ENCODE measurements at places on chromosomes 3 and 15. TPM values are rescaled to one million over a fixed set of nuclear protein-coding genes. Genes with fewer than 3 reads are reported as not detected.

TEX9 gene
- total RNA-seq: 3.8 TPM

SH2D7 gene
- total RNA-seq: 0.14 TPM

NMNAT3 gene
- total RNA-seq: 6.6 TPM

KCNAB1 gene
- total RNA-seq: 3.9 TPM

SNTN gene
- not detected for total RNA-seq

SST gene
- 91.5 TPM for total RNA-seq

PATL2 gene
- total RNA-seq: 0.42 TPM

TTLL13 gene
- total RNA-seq: 0.19 TPM

TCF12 gene
- 43.0 TPM for total RNA-seq

TRPM1 gene
- total RNA-seq: not detected
